Ovary (tissue), 10 donors: ENCODE measurements at places on chromosomes 11 and 22. TPM values are rescaled to one million over a fixed set of nuclear protein-coding genes. Genes with fewer than 3 reads are reported as not detected.

The CEND1 gene
- 0.07 TPM for polyA plus RNA-seq

The MS4A6E gene
- not detected for polyA plus RNA-seq

DNA sequence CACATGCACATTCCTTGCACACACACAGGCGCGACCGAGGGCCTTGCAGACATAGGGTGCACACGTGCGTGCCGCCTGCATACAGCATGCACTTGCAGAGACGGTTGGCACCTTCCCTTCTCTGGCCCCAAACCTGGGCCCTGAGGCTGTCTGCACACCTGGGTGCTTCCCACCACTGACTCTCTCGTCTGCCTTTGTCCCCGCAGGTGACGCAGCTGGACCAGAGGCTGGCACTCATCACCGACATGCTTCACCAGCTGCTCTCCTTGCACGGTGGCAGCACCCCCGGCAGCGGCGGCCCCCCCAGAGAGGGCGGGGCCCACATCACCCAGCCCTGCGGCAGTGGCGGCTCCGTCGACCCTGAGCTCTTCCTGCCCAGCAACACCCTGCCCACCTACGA lies 38.0 kb downstream of the CDKN1C start:
- no peak overlapping the region for H3K4me3 ChIP-seq
- no peaks in the 10 kb centered on the region for H3K36me3 ChIP-seq
- H3K27ac ChIP-seq: no peak overlapping the region
- no peak for DNase-seq
- no peaks in the 10 kb centered on the region for H3K4me1 ChIP-seq

GRCh38 chr22:34534101-34534500 lies 531.9 kb upstream of the ISX start:
- H3K27me3 ChIP-seq: no peaks in the 10 kb centered on the region
- no peak for DNase-seq
- no peaks in the 10 kb centered on the region for H3K4me1 ChIP-seq
- no peak overlapping the region for H3K27ac ChIP-seq
- H3K4me3 ChIP-seq: no peak overlapping the region

DNA sequence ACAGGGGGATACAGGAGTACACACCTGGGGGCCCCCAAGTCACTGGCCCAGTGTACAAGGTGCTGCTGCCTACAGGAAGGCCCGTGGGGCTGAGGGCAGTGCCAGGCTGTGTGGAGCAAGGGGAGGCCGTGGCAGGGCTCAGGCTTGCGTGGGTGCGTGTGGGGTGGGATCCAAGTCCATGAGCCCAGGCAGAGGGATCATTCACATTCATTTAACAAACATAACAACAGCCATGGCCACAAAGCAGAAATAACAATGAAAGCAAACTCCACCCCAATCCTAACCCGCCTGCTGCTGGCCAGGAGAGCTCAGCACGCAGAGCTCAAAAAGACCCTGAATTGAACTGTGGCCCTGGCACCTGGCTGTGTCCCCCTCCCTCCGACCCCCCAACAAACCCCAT lies 17.0 kb upstream of the SCGB1A1 start:
- peaks cover 43% of the 10 kb centered on the region for H3K4me1 ChIP-seq
- H3K27ac ChIP-seq: peak overlapping the region; percentile 79
- H3K4me3 ChIP-seq: no peak overlapping the region
- no peaks in the 10 kb centered on the region for H3K27me3 ChIP-seq
- no peaks in the 10 kb centered on the region for H3K36me3 ChIP-seq

- H3K4me3 ChIP-seq: no peak overlapping the region
- H3K27me3 ChIP-seq: no peaks in the 10 kb centered on the region
- no peaks in the 10 kb centered on the region for H3K36me3 ChIP-seq
- no peaks in the 10 kb centered on the region for H3K4me1 ChIP-seq
These were observed 32.6 kb downstream of the NFAM1 start for GRCh38 chr22:42399315-42400271.

- H3K27me3 ChIP-seq: no peaks in the 10 kb centered on the region
- peaks cover 4% of the 10 kb centered on the region for H3K4me1 ChIP-seq
- no peak overlapping the region for H3K27ac ChIP-seq
- no peak overlapping the region for H3K4me3 ChIP-seq
These were observed 6.5 kb downstream of the TCF20 start for GRCh38 chr22:42263944-42264343.

GRCh38 chr11:118785362-118785761 lies 5.6 kb downstream of the DDX6 start:
- peaks cover 15% of the 10 kb centered on the region for H3K4me1 ChIP-seq
- H3K27ac ChIP-seq: no peak overlapping the region
- no peak for DNase-seq
- no peaks in the 10 kb centered on the region for H3K36me3 ChIP-seq
- no peak overlapping the region for H3K4me3 ChIP-seq

DNA sequence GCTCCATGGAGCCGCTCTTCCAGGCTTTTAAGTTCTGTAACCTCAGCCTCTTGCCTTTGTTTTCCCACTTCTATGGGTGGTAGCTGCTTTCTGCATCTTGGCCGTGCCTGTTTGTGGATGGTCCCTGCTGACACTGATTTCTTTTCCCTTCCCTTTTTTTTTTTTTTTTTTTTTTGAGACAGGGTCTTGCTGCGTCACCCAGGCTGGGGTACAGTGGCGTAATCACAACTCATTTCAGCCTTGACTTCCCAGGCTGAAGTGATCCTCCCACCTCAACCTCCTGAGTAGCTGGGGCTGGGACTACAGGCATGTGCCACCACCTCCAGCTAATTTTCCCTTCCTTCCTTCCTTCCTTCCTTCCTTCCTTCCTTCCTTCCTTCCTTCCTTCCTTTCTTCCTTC lies 57.7 kb upstream of the EP300 start:
- no peaks in the 10 kb centered on the region for H3K27me3 ChIP-seq
- H3K4me3 ChIP-seq: no peak overlapping the region
- no peaks in the 10 kb centered on the region for H3K36me3 ChIP-seq
- no peaks in the 10 kb centered on the region for H3K4me1 ChIP-seq

DNA sequence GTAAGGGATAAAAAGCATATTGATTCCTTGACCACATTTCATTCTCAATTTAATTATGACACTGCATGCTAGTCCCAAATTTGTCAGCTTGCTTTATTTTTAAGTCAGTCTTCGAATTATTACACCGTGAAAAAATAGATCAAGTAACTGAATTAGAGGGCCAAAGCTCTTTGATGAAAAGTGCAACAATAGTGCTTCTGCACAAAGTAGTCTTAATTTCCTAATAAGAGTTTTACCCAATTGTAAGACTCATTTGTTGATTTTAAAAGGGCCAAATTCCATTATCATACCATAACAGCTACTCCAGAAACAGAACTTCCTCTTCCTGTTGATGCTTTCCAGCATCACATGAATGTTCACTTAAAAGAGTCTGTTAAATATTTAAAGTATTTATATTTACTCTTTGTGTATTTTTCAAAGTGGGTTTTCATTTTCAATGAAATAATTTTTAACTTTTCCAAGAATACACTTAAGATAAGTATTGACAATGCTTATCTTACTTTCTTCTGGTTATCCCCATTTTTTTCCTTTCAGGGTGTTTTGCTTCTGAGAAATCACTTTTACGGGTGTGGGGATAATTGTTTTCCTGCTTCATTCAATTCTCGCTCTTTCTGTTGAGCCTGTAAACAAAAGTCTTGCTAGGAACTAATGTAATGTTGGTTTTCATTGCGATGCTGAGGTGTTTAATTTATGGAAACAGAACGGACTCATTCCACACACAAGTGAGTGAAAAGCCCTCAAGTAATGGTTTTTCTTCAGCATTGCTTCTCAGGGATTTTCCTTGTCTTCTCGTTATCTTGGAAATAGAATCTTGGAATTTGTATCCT lies 2.1 kb downstream of the ARHGEF12 start:
- no peak for DNase-seq
- peak overlapping the region; percentile 67 for H3K4me3 ChIP-seq
- H3K27ac ChIP-seq: peak overlapping the region; percentile 93
- H3K4me1 ChIP-seq: peaks cover 2% of the 10 kb centered on the region
- H3K36me3 ChIP-seq: no peaks in the 10 kb centered on the region
- no peaks in the 10 kb centered on the region for H3K27me3 ChIP-seq

- no peaks in the 10 kb centered on the region for H3K36me3 ChIP-seq
- H3K27me3 ChIP-seq: no peaks in the 10 kb centered on the region
- H3K27ac ChIP-seq: no peak overlapping the region
- no peak for DNase-seq
- H3K4me1 ChIP-seq: peaks cover 17% of the 10 kb centered on the region
These were observed 49.3 kb downstream of the ME3 start for GRCh38 chr11:86623041-86623621.

DNA sequence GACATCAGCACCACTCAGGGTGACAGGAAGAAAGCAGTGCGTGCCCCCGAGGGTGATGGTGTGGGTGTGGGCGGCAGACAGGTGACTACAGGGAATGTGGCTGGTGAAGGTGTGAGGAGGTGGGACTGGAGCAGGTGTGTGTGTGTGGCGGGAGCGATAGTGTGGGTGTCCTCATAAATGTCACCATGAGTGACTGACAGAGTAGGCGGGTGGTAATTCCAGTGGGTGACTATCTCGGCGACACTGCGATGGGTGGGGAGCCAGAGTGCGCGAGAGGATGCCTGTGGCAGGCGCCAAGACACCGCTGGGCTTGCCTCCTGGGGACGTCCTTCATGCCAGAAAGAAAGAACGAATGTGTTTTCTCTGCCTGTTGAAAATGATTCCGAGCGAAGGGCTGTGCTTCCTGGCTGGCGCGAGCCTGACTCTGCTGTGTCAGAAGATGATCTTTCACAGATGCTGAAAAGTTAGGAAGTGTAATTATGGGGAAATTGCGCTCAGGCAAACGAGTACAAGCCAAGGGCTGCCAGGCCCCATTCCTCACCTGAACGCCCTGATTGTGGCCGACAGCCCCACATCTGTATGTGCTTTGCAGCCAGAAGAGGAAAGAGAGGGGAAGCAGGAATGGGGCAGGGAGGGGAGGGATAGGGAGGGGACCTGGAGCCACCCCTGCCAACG lies 98.8 kb upstream of the CD82 start:
- no peaks in the 10 kb centered on the region for H3K36me3 ChIP-seq
- no peak overlapping the region for H3K27ac ChIP-seq
- H3K4me1 ChIP-seq: no peaks in the 10 kb centered on the region
- H3K27me3 ChIP-seq: no peaks in the 10 kb centered on the region
- H3K4me3 ChIP-seq: no peak overlapping the region

GRCh38 chr11:121553389-121553788 lies 100.6 kb upstream of the SORL1-AS1 start:
- no peaks in the 10 kb centered on the region for H3K27me3 ChIP-seq
- H3K4me1 ChIP-seq: peaks cover 3% of the 10 kb centered on the region
- H3K4me3 ChIP-seq: no peak overlapping the region
- DNase-seq: no peak
- H3K36me3 ChIP-seq: no peaks in the 10 kb centered on the region

DNA sequence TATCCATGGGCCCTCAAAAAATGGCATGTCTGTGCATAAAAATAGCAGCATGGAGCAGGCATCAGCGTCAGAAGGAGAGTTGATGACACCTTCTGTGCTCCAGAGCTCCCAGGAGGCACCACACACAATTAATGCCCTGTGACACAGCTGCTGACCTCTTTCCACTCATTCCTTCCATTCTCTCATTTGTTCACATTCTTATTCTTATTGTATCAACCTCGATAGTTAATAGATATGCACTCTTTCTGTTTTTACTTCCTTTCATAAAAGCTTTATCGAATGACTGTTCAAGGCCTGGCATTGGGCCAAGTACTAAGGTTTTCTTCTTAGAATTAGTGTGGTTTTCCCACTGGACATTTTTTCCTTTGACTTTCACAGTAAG lies 266.0 kb upstream of the MTNR1B start:
- H3K4me1 ChIP-seq: no peaks in the 10 kb centered on the region
- H3K4me3 ChIP-seq: no peak overlapping the region
- H3K27me3 ChIP-seq: no peaks in the 10 kb centered on the region
- DNase-seq: no peak
- H3K36me3 ChIP-seq: no peaks in the 10 kb centered on the region

DNA sequence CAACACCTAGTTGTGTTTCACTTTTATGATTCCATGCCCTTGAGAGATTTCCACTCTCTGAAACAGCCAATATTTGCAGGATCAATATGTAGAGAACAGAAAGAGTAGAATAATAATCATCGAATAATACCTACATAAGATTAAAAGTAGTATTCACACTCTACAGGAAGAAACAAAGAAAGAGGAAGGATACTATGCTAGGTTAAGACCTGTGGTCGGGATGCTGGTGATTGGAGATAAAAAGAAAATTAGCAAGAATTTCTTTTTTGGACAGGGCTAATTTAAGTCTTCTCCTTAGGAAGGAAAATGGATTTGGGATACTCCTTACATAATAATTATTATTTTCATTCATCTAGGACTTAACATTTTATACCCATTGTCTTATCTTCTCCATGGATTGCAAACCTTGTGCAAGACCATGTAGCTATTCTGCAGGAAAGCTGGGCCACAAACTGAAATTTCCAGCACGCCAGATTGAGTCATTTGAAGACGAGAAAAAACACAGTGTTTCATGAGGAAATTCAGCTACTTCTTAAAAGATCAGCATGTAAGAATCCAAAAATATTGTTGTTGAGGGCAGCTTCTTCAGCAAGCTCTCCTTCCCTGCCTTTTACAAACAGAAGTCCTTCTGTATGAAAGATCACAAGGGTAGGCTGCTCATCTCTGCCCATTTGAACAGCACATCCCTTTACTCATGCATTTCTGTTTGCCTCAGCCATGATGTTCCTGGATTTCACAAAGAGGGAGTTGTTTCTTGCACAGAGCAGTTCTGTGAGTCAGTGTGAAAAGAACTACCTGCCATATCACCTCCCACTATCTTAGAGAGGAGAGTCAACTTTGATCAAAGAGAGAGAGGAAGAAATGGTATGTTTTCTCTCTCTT lies 90.7 kb downstream of the FAM76B start:
- no peak overlapping the region for H3K27ac ChIP-seq
- peaks cover 9% of the 10 kb centered on the region for H3K4me1 ChIP-seq
- no peaks in the 10 kb centered on the region for H3K27me3 ChIP-seq
- DNase-seq: no peak
- H3K36me3 ChIP-seq: no peaks in the 10 kb centered on the region
- no peak overlapping the region for H3K4me3 ChIP-seq
